Stimulated activated CD4-positive, alpha-beta T cell treated with anti-CD3 and anti-CD28 coated beads, Interleukin-1b, Interleukin-23, amount 100 ng/mL, for 48 hours (primary cell): ENCODE measurements at places on chromosomes 6 and 20.

DNA sequence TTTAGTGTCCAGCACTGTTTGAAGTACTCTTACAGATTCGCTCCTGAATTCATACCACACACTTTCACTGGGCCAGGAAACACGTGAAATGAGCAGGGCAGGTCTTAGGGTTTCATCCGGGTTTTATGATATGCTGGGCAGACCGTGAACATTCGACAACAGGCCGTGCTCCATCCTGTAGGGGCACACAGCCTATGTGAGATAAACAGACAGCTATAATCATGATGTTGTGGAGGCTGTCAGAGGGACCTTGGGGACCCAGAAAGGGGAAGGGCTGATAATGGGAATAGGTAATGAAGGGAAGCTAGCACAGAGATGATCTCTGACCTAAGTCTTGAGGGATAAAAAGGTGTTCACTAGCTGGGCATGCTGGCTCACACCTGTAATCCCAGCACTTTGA lies 110.4 kb downstream of the RIN2 start:
- no peak for DNase-seq

- DNase-seq, result no peak
Observed at GRCh38 chr6:93341900-93342613, 77.3 kb downstream of the EPHA7 start.

- DNase-seq, result no peak
Observed at GRCh38 chr6:84847390-84848160, 83.2 kb upstream of the TBX18 start.

- no peak for DNase-seq
Observed at GRCh38 chr6:144639654-144640053, 354.5 kb downstream of the UTRN start.
